ENCODE measurements at places on chromosomes 2 and 18.

- no peak for DNase-seq
Observed at GRCh38 chr2:43605851-43606250, 10.0 kb upstream of the THADA start.

- no peak for DNase-seq
Observed at GRCh38 chr18:10442551-10442971, 11.9 kb upstream of the APCDD1 start.

GRCh38 chr2:15173501-15173900 is 387.6 kb downstream of the NBAS start:
- DNase-seq = no peak

GRCh38 chr2:68971591-68972231 is 2.7 kb upstream of the GKN1 start:
- no peak for DNase-seq

DNA sequence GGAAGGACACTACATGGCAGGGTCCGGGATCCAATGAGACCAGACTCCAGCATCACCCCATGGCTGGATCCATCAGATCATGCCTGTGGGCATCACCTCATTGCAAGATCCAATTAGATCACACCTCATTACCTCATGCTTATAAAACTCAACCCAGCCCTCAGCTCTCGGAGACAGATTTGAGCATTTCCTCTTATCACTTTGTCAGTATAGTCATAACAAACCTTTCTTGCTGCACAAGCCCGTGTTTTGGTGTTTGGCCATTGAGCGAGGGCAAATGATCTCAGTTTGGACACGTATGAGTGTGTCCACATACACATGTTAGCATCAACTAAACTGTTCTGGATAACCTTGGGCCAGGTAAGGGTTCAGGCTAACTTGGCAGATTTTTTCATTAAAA is 58.8 kb downstream of the CCDC195 start:
- DNase-seq = no peak
